NCI-H2107 (cell line): ENCODE measurements at places on chromosomes 3 and 15.

GRCh38 chr3:64890006-64890405 is 202.2 kb upstream of the ADAMTS9 start:
- DNase-seq: no peak

- no peak for DNase-seq
These were observed 8.5 kb downstream of the TBC1D2B start for GRCh38 chr15:78069052-78069414.

DNA sequence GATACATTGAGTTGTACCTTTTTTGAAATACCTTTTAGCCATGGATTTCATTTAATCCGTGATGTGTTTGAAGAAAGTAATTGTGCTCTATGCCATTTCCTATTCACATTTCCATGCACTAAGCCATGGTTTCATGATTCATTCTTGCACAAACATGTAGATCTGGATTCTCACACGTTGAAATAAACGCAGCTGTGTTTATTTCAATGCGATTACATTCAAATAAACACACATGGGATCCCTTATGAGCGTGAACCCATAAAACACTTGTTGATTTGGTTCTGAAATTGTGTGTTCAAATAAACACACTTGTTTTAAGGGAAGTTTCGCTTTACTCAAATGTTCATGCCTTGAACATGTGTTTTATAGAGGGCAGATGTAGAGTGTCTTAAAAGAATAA is 39.2 kb downstream of the BBX start:
- DNase-seq: no peak

- no peak for DNase-seq
These were observed 721.4 kb upstream of the CBLB start for GRCh38 chr3:106590216-106590615.

DNA sequence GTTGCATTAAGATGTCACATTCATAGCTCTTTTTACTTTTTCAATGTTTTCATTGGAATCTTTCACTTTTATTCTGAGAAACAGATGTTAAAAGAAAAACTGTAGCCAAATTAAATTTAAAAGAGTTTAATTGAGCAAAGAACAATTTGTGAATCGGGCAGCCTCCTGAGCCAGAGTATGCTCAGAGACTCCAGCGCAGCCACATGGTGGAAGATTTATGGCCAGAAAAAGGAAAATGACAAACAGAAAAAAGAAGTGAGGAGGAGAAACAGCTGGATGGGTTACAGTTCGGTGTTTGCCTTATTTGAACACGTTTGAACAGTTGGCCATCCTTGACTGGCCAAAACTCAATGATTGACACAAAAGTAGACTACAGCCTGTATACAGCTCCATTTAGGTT is 33.8 kb upstream of the RAB11A start:
- DNase-seq: no peak

- no peak for DNase-seq
These were observed 32.4 kb upstream of the SNX4 start for GRCh38 chr3:125552401-125552800.

DNA sequence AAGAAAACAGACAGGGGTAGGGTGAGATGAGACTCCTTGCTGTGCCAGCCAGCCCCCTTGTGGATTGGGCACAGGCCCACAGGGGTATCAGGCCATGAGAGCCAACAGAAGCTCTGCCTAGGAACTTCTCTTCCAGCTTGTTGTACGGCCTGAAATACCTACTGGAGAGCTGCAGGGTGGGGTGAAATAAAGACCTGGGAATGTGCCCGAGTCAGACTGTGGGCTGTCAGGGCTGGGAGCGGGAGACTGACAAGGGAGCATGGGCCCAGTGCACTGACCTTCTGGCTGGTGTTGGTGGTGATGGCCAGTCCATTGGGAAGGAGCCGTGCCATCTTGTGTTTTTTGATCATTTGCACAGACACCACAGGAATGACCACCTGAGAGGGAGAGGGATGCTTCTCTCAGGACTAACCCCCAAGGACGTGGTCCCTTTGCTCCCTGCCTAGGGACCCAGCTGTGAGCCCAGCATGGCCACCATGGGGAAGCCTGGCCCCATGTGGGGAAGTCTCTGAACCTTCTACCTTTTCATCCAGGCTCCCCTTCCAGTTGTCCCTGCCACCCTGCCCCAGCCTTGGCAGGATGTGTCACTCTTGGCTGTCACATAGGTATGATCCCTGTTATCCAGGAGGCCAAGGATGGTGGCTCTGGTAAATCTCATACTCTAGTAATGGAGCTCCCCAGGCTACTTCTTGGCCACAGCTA is 30.7 kb downstream of the GRAMD2A start:
- no peak for DNase-seq
